ENCODE measurements at places on chromosomes 1 and 21. TPM values are rescaled to one million over a fixed set of nuclear protein-coding genes. Genes with fewer than 3 reads are reported as not detected.

DNA sequence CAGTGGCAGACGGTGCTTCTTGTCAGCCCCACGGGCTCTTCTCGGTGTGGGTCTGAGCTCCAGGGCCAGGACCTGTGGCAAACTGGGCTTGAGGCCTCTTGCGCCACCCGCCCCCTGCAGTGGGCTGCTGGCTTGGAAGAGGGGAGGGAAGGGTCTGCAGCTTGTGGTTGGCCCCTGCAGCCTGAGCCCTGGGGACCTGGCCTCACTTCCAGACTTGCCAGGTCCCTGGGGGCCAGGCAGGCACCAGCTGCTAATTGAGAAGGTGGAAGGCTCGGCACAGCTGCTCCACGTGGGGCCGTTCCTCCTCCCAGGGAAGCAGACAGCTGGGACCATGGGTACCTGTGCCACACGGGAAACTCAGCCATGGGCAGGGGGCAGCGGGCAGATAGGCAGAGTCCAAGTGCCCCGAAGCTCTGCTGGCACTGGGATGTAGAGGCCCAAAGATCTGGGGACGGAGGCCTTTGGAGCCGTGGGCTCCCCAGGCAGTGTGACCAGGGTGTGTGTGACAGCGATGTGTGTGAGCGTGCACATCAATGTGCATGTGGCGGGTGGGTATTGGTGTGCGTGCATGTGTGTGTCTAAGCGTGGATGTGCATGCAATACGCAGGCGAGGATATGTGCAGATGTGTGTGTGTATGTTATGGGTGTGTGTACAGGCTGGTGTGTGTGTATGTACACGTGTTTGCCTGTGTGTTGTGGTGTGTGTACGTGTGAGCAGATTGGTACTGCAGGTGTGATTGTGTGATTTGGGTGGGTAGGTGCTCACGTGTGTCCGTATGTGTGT is 39.3 kb downstream of the TP73 start:
- DNase-seq, result no peak

GRCh38 chr21:42741066-42741465 is 87.6 kb downstream of the PDE9A start:
- no peak for DNase-seq

DNA sequence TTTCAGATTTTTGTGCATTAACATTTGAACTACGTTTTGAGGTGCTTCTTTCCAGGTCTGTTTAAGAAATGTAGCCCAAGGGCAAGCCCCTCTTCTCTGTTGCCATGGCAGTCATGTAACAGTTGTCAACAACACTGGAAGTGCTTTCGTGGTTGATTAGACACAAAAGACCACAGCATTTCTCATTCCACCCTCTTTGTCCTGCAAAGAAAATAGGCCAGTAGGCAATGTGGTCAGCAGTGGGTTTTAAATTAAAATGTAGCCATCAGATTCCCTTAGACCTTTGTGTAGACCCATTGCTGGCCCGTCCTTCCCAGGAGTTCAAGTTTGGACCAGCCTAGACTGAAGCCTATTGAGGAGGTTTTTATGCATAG is 35.4 kb downstream of the VANGL1 start:
- peak; percentile 29 for DNase-seq

GRCh38 chr1:1928231-1929101 is 9.4 kb upstream of the TMEM52 start:
- no peak for DNase-seq

DNA sequence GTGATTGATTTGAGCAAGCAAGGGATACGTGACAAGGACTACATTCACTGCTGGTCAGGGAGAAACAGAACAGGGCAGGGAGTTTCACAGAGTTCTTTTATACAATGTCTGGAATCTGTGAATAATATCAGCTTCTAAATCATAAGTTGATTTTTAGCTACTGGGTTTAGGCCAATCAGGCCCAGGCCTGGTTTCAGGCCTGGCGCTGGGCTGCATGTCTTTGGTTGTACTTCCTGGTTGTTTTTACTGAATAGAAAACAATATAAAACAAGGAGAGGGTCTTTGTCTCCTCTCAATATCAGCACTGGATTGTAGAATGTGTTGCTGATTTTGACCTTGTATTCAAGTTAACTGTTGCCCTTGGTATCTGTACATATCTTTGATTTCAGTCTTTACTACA is 865 bp upstream of the AMY2A start:
- no peak for DNase-seq

MYBPH gene
- not detected for total RNA-seq

B4GALT2 gene
- 103 TPM for total RNA-seq

MYCL gene
- total RNA-seq, result 4.0 TPM

SPATA21 gene
- not detected for total RNA-seq

DNA sequence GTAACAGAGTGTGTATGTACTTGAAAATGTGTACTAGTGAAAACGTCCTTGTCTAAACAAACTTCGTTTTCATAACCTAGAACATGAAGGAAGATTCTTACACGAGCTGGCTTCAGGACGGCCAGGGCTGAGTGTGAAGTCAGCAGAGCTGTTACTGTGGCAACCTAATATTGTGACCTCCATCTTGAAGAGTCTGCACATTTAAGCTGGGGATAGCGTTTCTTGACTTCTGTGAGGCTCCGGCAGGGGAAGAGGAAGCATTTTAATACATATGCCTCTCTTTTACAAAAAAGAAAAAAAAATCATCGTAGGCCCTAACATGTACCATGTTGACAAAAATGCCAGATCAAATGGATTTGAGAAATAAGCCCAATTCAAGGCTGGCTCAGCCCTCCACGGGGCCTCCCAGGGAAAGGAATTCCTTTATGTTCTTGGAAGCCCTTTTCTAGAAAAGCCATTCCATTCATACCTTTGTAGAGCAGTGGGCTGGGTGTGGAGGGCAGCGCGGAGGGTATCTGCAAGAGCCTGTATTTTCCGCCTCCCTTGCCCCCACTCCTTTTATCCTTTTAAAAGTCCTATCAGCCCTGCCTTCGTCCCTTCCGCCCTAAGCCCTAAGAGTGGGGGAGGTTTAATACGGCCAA is 51.1 kb downstream of the SIM2 start:
- no peak for DNase-seq

OR14C36 gene
- total RNA-seq, result not detected

GRCh38 chr1:231913493-231913892 is 286.9 kb downstream of the DISC1 start:
- DNase-seq, result no peak

DNA sequence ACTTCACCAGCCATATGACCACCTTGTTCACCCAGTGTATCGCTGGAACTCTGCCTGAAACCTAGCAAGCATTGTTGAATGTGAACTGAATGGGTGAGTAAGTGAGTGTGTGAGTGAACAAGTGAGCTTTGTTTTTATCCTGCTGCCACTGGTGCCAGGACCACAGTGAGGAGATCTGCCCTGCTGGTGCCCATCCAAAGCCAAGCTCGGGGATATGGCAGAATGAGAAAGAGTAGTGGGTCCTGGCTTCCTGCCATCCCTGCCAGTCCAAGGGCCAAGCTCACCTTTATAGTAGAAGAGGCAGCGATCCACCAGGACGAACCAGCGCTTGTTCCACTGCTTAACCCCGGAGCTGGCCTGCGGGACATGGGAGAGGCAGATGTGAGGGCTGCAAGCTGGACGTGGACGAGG is 53.4 kb upstream of the GOLT1A start:
- DNase-seq, result no peak

FAM78B gene
- 0.26 TPM for total RNA-seq

DNA sequence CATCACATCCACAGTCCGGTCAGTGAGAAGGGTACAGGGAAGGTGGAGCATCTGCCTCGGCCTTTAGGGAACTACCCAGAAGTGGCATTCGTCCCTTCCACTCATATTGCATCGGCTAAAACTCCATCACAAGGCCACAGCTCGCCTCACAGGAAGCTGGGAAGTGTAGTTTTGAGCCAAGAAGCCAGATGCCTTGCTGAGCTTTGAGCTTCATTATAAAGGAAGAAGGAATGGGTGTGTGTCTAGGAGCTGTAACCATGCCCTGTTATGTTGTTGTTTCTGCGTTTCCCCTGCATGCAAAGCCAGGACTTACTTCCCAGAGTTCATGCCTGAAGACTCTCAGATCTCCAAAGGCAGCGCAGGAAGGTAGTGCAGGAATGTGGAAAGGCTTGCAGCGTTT is 61.1 kb downstream of the OPTC start:
- DNase-seq, result no peak

GRCh38 chr21:43585924-43586413 is 73.3 kb downstream of the HSF2BP start:
- DNase-seq, result peak; percentile 100

GRCh38 chr1:1058921-1059493 is 15.1 kb downstream of the RNF223 start:
- peak; percentile 48 for DNase-seq

- DNase-seq, result peak; percentile 94
Measured at GRCh38 chr1:148388260-148389026, 94.7 kb downstream of the PPIAL4G start.

DNA sequence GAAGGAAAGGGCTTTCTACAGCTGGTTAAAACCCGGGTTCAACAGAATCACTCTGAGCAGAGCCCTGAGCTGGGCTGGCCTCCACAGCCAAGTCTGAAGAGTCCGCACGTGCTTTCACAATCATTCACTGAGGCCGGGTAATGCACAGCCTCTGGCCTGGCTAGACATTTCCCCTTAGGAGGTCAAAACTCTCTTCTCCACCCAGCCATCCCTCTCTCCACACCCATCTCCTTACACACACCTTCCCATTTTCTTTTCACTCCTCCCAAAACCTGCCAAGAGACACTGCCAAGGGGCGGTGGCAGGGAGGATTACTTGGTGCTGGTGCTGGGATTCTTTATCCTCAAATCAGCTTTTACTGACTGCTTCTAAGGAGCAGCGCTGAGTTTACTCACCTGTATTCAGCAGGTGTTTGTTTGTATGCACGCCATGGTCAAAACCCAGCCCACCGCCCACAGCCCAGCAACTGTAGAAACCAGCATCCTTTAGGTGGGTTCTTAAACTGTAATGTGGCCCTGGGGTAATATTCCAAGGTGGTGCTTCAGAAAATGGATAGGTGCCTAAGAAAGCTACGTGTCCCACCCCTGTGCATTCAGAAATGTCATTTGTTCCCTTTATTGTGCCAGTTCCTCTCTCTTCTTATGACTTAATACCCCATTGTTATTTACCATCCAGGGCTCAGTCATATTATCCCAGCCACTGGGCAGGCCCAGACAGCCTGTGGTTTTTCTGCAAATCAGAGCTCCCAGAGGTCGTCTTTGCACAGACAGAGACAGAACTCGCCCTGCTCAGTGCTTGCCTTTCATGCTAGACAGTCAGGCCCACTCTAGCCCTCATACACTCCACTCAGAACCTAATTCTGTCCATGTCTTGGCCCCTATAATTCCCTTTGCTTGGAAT is 80.2 kb downstream of the ADSS2 start:
- no peak for DNase-seq

- no peak for DNase-seq
Measured at GRCh38 chr1:12422488-12422887, 192.7 kb downstream of the VPS13D start.

DNA sequence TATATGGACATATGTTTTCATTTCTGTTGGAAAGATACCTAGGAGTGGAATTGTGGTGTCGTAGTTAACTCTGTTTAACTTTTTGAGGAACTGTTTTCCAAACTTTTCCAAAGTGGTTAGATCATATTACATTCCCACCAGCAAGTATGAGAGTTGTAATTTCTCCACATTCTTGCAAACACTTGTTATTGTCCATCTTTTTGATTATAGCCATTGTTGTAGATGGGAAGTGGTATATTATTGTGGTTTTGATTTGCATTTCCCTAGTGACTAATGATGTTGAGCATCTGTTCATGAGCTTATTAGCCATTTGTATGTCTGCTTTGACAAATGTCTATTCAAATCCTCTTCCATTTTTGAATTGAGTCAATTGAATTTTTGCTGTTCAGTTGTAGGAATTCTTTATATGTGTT is 19.8 kb downstream of the CAMTA1 start:
- DNase-seq, result no peak

TMEM52 gene
- 29.1 TPM for total RNA-seq

CD101 gene
- total RNA-seq, result 0.36 TPM

GRCh38 chr1:152111515-152111968 is 3.7 kb downstream of the TCHH start:
- no peak for DNase-seq

GRCh38 chr1:35688161-35688560 is 30.5 kb downstream of the C1orf216 start:
- DNase-seq, result no peak

DNA sequence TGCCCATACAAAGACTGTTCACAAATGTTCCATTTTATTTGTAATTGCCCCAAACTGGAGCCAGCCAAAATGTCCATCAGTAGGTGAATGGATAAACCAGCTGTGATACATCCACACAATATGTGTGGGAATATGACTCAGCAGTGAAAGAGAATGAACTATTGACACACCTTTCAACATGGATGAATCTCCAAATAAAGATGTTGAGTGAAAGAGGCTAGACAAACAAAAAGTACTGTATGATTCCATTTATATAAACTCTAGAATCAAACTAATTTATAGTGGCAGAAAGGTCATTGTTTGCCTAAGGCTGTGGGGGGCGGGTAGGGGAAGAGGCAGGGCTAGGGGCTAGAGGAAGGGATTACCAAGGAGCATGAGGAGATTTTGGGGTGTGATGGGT is 4.5 kb downstream of the DHCR24 start:
- peak; percentile 88 for DNase-seq

PRSS38 gene
- total RNA-seq, result not detected

DNA sequence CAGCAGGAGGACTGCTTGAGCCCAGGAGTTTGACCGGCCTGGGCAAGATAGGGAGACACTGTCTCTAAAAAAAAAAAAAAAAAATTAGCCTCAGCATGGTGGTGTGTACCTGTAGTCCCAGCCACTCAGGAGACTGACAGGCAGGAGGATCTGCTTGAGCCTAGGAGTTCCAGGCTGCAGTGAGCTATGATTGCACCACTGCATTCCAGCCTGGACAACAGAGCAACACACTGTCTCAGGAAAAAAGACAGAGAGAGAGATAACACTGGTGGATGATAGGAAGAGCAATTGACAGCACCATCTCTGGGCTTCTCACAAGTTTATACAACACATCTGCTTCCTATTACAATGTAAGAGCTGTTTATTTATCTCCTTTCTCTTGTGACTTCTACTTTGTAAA is 2.4 kb upstream of the RNU11 start:
- DNase-seq, result no peak

DNA sequence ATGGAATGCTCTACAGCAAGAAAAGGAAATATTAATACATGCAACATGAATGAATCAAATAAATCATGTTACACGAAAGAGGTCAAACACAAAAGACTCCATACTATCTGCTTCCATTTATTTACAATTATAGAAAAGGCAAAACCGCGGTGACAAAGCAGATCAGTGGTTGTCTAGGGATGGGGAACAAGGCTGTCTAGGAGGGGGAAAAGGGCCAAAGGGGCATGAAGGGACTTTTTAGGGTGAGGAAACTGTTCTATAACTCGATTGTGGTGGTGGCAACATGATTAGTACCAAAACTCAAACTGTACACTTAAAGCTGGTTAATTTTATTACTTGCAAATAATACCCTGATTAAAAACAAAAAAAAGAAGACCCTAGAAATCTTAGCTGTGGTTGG is 20.6 kb downstream of the CAPZB start:
- DNase-seq, result no peak

GRCh38 chr1:190179817-190180216 is 297.8 kb downstream of the BRINP3 start:
- peak; percentile 81 for DNase-seq

Measured in PC-3 (cell line).